ENCODE measurements at places on chromosomes 12 and 14. TPM values are rescaled to one million over a fixed set of nuclear protein-coding genes. Genes with fewer than 3 reads are reported as not detected.

DNA sequence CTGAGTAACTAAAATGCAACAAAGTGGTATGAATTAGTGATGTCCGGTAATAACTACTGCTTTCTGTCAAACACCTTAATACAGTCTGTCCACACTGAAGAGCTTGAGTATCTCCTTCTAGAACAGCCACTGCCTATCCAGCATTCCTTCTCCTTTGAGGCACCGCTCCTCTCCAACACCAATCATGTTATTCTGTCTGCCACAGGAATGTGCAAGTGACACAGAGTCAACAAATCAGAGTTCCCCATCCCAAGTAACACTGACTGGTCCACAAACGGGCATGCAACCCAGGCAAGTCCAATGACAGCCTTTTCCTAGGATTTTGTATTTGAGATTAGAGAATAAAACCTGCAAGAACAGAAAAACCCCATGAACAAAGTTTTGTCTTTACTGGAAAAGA lies 3.8 kb downstream of the GXYLT1 start:
- no peak for DNase-seq
- peaks cover 20% of the 10 kb centered on the region for H3K4me1 ChIP-seq
- H3K4me3 ChIP-seq = no peak overlapping the region
- no peaks in the 10 kb centered on the region for H3K27me3 ChIP-seq

GRCh38 chr12:54182981-54183380 lies 5.8 kb downstream of the SMUG1 start:
- H3K4me1 ChIP-seq = peaks cover under 1% of the 10 kb centered on the region
- peaks cover 19% of the 10 kb centered on the region for H3K36me3 ChIP-seq
- H3K4me3 ChIP-seq = no peak overlapping the region
- no peak for DNase-seq
- H3K27ac ChIP-seq = no peak overlapping the region

GRCh38 chr12:8687846-8688601 lies 9.8 kb upstream of the RIMKLB start:
- H3K27me3 ChIP-seq = no peaks in the 10 kb centered on the region
- no peak overlapping the region for H3K4me3 ChIP-seq
- no peaks in the 10 kb centered on the region for H3K36me3 ChIP-seq
- H3K27ac ChIP-seq = no peak overlapping the region

GRCh38 chr14:72651081-72651480 lies 242.8 kb downstream of the DPF3 start:
- no peaks in the 10 kb centered on the region for H3K4me1 ChIP-seq
- no peak for DNase-seq
- H3K4me3 ChIP-seq = no peak overlapping the region
- no peaks in the 10 kb centered on the region for H3K36me3 ChIP-seq
- no peak overlapping the region for H3K27ac ChIP-seq

GRCh38 chr14:92352158-92352985 lies 29.4 kb downstream of the SLC24A4 start:
- no peaks in the 10 kb centered on the region for H3K36me3 ChIP-seq
- no peaks in the 10 kb centered on the region for H3K4me1 ChIP-seq
- DNase-seq = peak; percentile 3
- H3K4me3 ChIP-seq = no peak overlapping the region

DNA sequence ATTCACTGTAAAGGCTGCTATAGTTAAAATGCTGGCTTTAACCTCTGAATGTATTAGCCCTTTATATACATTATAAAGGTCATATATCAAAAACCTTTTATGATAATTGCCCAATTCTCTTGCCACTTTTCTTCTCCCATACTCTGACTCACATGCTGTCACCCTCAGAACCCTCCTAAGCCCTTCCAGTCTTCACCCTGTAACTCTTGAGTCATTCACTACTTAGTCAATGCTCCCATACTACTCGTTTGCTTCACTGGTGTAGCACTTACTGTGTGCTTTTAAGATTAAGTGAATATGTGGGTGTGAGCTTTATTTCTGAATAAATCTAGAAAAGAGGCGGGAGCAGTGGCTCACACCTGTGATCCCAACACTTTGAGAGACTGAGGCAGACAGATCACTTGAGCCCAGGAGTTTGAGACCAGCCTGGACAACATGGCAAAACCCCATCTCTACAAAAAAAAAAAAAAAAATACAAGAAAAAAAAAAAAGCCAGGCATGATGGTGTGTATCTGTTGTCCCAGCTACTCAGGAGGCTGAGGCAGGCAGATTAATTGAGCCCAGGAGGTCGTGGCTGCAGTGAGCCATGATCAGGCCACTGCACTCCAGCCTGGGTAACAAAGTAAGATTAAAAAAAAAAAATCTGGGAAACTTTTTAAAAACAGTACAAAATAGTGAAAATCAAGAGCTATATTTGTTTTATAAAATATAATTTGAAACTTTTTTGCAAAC lies 37.6 kb downstream of the SPATA7 start:
- no peak overlapping the region for H3K27ac ChIP-seq
- H3K27me3 ChIP-seq = no peaks in the 10 kb centered on the region
- H3K36me3 ChIP-seq = no peaks in the 10 kb centered on the region
- DNase-seq = no peak

- no peak overlapping the region for H3K27ac ChIP-seq
- no peak overlapping the region for H3K4me3 ChIP-seq
- no peaks in the 10 kb centered on the region for H3K4me1 ChIP-seq
- H3K36me3 ChIP-seq = peaks cover 4% of the 10 kb centered on the region
- DNase-seq = no peak
Observed at GRCh38 chr12:16036073-16036472, 124.9 kb downstream of the DERA start.

DNA sequence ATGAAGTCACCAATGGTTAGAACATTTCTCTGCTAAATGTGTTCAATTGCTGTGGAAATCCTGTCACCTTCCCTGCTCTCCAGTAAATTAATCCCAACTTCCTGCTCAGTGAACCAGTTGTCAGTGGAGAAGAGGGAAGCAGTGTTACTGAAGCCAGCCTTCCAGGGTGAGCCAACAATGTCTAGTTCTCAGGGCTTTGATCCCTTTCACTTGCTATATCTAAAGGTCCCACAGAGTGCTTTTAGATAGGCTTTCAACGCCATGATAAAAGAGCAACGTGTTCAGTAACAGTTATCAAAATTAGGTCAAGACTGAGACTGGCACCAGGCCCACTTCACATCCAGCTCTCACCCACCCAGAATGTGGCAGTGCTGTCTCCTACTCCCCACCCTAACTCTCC lies 139.7 kb downstream of the KCNH5 start:
- H3K36me3 ChIP-seq = no peaks in the 10 kb centered on the region
- no peaks in the 10 kb centered on the region for H3K27me3 ChIP-seq
- no peak for DNase-seq
- no peak overlapping the region for H3K27ac ChIP-seq
- no peak overlapping the region for H3K4me3 ChIP-seq
- H3K4me1 ChIP-seq = no peaks in the 10 kb centered on the region

DNA sequence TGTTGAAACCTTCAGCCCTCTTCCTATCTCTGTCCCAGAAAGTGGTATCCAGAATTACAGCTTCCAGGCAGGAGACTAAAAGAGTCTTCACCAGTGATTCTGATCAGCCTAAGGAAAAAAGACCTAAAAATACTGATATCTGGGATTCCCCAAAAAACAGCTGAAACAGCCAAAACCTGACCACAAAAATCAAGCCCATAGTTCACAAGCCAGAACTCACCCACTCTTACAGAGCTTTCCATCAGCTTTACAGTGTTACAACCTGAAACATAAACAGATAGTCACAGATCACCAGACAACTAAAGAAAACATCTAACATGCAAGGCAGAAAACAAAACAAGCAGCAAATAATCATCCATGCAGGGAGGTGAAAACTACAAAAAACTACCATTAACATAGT lies 26.0 kb upstream of the TSPAN8 start:
- H3K36me3 ChIP-seq = no peaks in the 10 kb centered on the region
- no peaks in the 10 kb centered on the region for H3K4me1 ChIP-seq
- H3K27me3 ChIP-seq = no peaks in the 10 kb centered on the region
- no peak for DNase-seq
- no peak overlapping the region for H3K4me3 ChIP-seq
- H3K27ac ChIP-seq = no peak overlapping the region

DNA sequence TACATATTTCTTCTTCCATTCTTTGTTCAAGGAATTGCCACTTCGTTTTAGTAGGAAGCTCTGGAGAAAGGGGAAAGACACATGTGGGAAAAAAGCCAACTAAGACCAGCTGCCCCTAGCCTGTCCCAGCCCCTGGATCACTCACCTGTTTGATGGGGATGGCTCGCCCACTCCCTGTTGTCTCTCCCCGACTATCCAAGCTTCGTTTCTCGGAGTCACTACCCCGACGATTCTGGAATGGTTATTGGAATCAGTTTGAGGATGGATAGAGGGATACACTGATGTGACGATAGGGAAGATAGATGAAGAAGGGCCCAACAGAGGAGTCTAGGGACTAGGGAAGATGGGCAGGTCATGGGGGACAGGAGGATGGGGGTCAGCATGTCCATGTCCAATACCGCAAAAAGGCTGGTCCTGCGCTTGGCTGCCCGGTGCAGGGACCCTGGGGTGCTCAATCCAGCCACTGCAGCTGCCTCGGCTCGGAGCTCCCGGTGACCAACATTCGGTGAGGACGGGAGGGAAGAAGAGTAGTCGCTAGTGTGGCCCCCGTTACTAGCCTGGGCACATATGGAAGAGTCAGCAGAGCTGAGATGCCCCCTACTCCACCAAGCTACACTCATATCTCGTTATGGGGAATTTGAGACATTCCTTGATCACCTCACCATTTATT lies 7.0 kb downstream of the AGAP2 start:
- DNase-seq = no peak
- peaks cover 93% of the 10 kb centered on the region for H3K36me3 ChIP-seq
- H3K27me3 ChIP-seq = no peaks in the 10 kb centered on the region

LRTM2 gene
- not detected for total RNA-seq

RNASE3 gene
- total RNA-seq = not detected

MMP17 gene
- total RNA-seq = 2.7 TPM

DNAH10 gene
- 0.19 TPM for total RNA-seq

EPYC gene
- total RNA-seq = not detected

FOXN4 gene
- not detected for total RNA-seq

CLEC2A gene
- total RNA-seq = not detected

Data from T-cell (primary cell).